H7 (cell line): ENCODE measurements at places on chromosomes 7 and 10.

GRCh38 chr7:37666026-37666799 lies 17.4 kb upstream of the GPR141 start:
- no peak for DNase-seq

GRCh38 chr7:128053023-128053422 lies 21.8 kb upstream of the LRRC4 start:
- DNase-seq: no peak

DNA sequence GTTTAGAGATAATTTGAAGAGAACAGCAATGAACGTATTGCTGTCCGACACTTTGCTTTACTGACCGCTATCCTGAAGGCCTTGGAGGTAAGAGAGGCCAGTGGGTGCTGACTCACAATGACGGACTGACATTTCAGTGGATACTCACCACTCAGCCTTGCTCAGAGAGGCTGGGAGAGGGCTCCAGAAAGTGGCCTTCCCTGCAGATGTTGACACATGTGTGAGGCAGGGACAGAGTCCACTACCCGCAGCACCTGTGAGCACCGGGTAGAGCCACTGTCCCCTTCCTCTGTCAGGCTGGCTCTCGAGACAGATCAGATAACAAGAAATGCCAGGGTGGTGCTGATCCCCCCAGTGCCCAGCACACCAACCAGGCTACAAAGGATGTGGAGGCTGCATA lies 75.0 kb downstream of the GPR26 start:
- DNase-seq: no peak

GRCh38 chr7:130400120-130400572 lies 19.9 kb downstream of the CPA1 start:
- DNase-seq: no peak
